WTC11 (cell line): ENCODE measurements at places on chromosomes 2 and 18.
A peak's percentile ranks its signal among the peaks of the same experiment; 100 is the strongest.

GRCh38 chr2:46888421-46888952, 27.1 kb downstream of the MCFD2 start:
- no peak for DNase-seq

GRCh38 chr2:96510931-96511595, 5.9 kb upstream of the NEURL3 start:
- no peak for DNase-seq

DNA sequence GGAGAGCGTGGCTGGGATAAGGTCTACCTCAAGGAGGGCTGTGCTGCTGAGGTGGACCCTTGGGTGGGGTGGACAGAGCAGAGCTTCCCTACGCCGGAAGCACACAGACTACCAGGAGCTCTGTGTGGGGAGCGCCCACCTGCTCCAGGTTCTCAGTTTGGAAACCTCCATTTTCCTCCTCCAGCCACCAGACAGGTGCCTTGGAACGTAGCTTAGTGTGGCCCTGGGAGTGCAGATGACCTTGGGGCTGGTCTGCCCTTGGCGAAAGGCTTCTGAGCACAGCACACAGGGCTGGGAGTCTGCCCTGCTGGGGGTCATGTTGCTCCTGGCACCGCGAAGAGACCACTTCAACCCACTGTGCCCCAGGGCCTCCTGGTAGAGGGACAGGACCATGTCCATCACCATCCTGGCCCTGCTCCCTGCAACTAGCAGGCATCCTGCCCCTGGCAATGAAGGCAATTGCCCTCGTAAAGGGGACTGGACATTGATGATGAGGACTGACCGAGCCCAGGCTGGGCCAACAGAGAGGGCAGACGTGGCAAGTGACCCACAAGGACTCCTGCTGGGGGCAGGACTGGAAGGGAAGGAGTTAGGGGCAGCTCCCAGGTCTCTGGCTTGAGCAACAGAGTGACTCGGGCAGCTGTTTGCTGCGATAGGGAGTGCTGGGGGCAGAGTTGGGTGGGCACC, 214.7 kb downstream of the CYP26B1 start:
- no peak for DNase-seq

DNA sequence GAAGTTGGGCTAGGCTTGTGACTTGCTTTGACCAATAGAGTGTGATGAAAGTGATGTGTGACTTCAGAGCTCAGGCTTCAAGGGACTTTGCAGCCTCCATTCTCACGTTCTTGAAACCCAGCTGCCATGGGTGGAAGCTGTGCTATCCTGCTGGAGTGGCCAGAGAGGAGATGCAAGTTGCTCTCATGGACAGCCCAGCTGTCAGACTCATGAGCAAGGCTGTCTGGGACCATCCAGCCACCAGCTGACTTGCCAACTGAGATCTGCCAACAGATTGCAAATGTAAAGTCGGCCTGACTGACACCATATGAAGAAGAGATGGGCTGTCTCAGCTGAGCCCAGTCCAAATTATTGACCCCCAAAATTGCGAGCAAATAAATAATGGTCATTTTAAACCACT, 226.4 kb upstream of the CXCR4 start:
- DNase-seq = no peak

DNA sequence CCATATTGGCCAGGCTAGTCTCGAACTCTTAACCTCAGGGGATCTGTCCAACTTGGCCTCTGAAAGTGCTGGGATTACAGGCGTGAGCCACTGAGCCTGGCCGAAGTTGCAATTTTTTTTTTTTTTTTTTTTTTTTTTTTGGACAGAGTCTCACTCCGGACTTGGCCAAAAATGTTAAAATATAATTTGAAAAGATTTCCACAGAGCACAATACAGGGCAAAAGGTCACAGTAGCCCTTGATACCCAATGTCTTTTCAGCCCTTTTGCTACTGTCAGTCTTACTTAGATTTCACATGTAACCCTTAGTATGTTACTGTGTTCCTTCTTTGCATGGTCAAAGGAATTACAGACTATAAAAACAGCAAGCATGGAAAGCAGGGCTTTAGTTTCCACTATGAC, 42.6 kb upstream of the MAPRE2 start:
- DNase-seq = no peak

DNA sequence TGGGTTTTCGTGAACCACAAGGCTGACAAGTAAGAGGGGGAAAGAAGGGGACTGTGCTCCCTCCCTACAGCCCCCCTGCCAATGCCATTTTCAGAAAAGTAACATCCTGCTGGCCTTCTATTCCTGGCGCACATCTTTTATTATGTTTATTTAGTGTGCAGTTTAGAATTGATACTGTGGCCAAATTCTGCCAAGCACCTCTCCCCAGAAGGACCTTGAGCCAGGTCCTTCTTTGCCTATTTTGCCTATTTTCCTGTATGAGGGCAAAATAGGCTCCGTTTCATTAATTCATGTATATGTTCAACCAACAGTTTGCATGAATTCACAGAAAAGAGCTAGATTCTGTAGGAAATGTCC, 136.0 kb downstream of the MYO3B start:
- no peak for DNase-seq

- no peak for DNase-seq
Observed at GRCh38 chr2:40095000-40095399, 315.9 kb upstream of the THUMPD2 start.

- no peak for DNase-seq
Observed at GRCh38 chr2:178723786-178724346, 83.4 kb downstream of the TTN start.

DNA sequence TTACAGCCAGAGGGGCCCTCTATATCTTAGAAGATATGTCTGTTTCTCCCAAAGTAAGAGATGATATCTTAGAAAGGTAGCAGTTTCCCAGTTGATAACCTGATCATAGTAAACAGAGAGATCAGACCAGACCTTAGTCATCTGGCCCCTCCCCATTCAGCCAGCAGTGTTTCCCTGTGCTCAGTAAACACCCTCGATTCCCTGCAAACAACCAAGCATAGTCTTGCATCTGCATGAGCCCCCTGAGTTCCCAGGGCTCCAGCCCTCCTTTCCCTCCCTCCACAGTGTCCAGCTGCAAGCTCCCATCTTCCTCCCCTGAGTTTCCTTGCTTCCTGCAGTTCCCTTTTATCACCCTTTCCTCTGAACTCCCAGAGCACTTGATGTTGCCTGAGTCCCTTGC, 20.3 kb downstream of the NRP2 start:
- no peak for DNase-seq

- peak; percentile 48 for DNase-seq
Observed at GRCh38 chr2:175883586-175884194, 118.4 kb downstream of the LNPK start.

GRCh38 chr2:219179601-219180465, 1.8 kb downstream of the RETREG2 start:
- no peak for DNase-seq

DNA sequence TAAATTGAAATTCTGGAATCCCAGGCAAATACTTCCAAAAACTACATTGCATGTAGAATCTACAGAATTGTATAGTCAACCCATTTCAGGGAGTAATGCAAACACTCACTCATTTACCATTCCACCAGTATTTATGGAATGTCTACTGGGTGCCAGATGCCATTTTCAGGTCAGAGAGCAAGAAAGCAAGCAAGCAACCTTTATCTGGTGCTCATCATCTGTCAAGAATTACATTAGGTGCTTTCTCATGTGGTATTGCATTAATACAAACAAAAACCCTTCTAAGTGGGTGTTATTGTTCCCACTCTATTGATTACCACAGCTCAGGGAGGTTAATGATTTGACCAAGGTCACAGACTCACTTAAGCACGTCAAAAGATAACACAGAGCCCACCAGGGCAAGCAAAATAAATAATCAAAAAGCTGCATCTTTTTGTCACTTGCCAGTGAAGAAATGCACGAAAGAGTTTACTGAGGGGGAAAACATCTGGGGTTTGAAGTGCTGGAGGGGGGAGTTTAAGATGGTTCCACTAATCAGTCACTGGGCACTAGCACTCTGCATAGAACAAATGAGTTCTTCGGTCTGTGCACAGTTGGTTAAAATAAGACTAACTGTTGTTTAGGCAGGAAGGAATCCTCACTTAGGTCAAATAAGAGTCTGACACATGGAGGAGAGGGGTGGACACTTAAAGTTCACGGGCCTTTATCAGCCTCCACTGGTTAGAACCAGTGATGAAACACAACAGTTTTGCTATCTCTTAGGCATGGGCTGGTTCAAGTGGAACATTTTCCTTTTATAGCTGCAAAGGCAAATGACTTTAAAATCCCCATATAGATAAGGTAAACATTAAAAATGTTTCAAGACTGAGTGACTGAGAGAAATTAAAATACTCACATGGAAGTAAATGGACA, 208.8 kb downstream of the CDH2 start:
- DNase-seq = no peak

GRCh38 chr2:29215739-29216608, 100.8 kb downstream of the CLIP4 start:
- DNase-seq = no peak

DNA sequence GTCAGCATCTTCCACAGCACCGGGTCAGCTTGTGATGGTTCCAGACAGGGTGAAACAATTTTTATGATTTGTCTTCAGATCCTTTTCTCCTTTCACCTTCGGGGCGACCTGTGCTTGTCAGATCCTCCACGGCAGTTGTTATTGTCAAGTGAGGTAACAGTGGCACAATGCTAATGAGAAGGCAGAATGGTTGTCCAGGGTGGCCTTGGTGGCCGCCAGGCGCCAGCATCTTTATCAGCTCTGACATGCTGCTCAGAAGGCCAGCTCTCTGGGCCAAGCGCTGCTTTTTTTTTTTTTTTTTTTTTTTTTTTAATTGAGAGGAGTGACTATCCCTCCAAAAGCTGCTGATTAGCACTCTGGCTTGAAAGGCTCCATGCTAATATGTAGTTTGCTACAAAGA, 52.3 kb upstream of the MGAT5 start:
- DNase-seq = no peak

- DNase-seq = peak; percentile 72
Observed at GRCh38 chr2:72325592-72326422, 178.1 kb upstream of the CYP26B1 start.

GRCh38 chr2:236607471-236608187, 38.0 kb downstream of the ACKR3 start:
- DNase-seq = no peak

DNA sequence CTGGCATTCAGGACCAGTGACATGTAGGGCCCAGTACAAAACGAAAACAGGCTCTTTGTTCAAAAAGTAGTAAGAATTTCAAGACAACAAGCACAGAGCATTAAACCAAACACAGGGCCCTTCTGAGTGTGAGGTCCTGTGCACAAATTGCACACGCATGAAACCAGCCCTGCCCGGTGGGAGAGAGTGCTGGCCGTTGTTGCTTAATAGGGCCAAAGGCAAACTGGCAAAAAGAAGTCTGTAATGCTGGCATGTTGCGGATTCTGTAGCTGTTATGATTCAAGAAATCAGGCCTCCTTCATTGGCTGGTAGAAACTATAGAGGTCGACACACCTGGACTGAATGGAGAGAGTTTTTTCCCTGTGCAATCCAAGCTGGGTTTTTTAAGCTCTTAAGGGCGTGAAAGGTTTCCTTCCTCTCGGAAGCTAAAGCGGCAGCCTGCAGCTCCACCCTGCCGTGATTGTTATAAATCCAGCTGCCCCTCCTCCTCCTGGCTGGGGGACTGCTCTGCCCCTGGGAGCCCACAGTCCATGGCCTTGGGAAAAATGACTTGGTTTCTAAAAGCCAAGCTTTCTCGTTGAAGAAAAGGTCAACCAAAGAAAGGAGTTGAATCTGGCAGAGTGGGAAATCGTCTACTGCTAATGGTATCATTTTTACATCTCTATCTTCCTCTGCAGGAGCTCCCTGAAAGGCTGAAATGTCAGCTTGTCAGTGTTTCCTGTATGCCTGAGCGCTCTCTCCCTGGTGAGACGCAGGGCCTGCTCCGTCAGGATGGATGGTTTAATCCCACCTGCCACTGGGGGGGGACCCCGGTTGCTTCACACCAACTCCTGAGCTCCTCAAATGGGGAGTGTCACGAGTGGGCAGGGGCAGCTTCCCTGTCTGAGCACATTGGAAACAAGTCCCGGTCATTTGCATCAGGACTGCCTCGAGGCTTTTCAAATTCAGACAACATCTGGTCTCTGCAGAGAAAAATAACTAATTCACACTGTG, 143.6 kb downstream of the ALPK2 start:
- peak; percentile 34 for DNase-seq

DNA sequence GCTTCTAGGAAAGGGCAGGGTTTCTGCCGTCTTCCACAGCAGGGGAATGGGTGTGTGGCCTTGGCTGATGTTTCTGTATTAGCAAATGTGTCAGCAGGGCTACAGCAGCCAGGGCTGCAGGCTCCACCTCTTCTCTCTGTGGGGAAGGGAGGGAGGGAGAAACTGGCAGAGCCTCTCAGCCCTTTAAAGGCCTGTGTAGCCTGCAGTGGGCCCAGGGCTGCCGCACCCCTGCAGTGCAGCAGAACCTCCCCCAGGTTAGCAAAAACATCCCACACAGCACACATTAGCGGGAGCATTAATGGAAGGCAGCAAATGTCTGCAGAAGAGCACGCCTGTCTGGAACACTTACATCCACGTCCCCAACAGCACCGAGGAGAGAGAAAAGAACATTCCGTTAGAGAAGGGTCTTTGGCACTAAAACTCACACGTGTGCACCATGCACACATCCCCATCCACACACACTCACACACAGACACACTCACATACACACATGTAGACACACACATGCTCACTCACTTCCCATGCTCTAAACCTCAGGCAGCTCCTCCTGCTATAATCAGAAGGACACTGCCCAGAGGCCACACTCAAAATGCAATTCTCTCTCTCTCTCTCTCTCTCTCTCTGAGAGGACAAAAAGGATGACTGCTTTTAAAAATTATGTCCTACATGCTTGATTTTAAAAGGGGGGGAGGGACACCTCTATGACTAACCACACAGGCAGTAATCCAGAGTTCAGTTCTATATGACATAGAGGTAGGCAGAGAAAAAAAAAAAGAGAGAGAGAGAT, 24.1 kb downstream of the MRPL35 start:
- no peak for DNase-seq

DNA sequence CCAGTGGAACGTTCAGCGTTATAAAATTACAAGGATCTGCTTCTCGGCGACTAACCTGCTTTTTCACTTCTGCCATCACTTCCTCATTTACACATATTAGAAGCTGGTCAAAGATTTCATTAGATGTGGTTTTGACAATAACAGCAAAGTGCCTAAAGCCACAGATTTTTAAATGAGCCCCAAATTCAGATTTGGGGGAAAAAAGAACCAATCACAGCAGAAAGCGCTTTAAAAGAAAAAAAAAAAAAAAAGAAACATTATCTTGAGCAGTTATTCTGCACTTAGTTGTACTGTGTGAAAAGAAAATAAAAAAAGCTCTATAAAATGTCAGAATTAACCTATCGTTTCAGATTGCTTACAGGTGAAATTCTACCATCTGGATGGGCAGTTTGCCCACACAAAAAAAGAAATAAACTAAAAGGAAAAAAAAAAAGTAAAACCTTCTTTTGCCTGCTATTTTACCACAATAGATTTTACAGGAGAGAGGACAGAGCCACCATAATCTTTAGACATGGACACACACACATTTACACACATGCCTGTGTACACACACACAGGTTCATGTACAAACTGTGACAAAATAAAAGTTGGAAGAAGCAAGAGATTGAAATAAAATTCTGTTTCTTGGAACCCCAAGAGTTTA, 167.2 kb downstream of the TCF4 start:
- DNase-seq = no peak

DNA sequence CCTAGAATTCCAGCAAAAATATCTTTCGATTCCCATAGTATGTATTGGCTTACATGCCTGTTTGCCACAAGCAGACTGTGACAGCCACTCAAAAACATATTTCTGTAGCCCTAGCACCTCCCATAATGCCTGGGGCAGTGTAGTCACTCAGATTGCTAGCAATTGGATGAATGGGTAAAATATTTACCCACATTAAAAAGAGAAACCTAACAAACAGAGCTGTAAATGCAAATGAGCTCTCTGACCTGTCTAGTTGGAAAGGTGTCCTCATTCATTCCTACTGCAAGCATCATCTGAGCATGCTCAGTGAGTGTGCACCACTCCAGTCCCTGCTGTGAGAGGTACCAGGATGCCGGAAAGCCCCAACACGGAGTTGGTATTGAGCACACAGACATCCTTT, 234.0 kb upstream of the RAB12 start:
- DNase-seq = no peak
